ENCODE measurements at places on chromosomes 1 and 21.

GRCh38 chr1:46301808-46302640, 1.4 kb downstream of the LRRC41 start:
- DNase-seq: peak; percentile 74

- DNase-seq: no peak
These were observed 11.0 kb upstream of the CDK18 start for GRCh38 chr1:205493241-205494085.

GRCh38 chr21:44761747-44762208, 39.8 kb downstream of the UBE2G2 start:
- DNase-seq: no peak

- DNase-seq: no peak
These were observed 11.0 kb upstream of the CELSR2 start for GRCh38 chr1:109238382-109238781.

DNA sequence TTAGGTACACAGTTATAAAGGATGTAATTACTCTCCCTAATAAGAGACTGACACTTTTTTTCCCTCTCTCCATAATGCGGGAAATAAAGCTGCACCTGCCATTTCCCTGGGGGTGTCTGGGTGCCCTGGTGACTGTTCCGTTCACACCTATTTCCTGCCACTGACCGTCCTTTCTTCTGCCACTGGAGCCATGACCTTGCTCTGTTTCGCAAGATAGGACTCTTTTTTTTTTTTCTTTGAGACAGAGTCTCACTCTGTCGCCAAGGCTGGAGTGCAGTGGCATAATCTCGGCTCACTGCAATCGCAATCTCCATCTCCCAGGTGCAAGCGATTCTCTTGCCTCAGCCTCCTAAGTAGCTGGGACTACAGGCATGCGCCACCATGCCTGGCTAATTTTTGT, 66.1 kb upstream of the SERBP1 start:
- DNase-seq: no peak

GRCh38 chr1:59046730-59047157, 250.2 kb upstream of the FGGY start:
- no peak for DNase-seq

- no peak for DNase-seq
These were observed 195.9 kb upstream of the POU3F1 start for GRCh38 chr1:38242506-38242905.

DNA sequence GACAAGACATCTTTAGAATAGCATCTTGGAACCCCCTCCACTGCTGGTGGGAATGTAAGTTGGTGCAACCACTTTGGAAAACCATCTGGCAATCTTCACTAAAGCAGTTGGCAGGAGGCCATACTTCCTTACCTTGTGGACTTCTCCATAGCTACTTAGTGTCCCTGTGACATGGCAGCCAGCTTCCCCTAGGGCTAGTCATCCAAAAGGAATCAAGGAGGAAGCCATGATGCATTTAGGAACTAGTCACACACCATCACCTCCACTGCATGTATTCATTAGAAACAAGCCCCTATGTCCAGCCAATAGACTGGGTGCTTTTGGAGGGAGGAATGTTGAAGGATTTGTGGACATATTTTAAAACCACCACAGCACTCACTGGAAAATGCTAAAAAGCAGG, 19.9 kb downstream of the MX2 start:
- no peak for DNase-seq

GRCh38 chr1:227883641-227884301, 64.0 kb downstream of the WNT9A start:
- DNase-seq: peak; percentile 43

- DNase-seq: no peak
These were observed 6.7 kb upstream of the PINK1 start for GRCh38 chr1:20626524-20626923.

DNA sequence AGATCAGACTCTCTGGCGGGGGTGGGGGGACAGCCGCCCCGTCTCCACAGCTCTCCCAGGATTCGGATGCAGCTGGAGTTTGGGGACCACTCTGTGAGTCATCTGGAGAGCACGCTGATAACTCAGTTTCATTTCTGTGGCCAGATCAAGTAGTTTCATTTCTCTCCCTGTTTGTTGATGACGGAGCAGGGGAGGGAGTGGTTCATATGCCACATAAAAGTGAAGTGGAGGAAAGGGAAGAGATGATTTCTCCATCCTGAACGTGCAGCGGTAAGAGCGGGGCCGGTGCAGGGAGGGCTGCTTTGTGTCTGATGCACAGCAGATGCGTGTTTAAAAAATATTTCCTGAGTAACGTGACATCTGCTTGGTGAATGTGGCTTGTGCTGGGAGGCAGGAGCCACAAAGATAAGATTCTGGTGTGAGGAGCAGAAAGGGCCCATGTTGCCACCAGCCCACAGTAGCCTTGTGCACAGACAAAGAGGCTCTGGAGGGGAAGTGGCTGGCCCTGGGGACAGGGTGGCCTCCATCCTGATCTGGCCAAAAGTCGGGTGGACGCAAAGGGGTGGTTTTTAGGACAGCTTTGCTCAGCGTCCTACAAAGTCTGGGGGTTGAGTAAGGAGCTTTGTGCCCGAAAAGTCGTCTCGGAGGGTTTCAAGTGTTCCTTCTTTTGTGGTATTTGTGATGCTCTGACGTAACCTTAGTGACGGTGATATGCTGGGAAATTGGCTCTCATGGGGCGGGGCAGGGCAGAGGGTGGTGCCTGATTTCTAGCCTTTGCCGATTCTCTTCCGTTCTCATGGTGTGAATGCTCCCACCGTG, at the start of gene MX2:
TSS of gene MX2 (plus strand) at position 242 of the 819 bp plus-strand sequence. CDS start 14,880 bp downstream, outside the sequence.
- peak; percentile 78 for DNase-seq

DNA sequence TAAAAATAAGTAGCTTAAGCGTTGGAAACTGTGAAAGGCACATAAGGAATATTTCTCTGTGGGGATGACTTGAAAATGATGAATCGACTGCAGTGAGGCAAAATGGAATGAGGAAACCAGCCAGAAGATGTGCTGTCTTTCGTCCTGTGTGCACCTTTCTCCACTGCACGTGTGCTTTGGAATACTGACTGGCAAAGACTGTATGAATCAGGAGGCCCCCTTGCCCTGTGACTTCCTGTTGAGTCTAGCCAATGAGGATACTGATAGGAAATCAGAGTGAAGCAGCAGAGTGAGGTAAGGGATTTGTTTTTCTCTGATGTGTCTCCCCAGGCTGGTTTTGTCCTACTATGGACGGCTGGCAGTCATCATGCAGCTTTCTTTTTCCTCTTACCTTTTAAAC, 118.2 kb upstream of the ADGRL4 start:
- DNase-seq: no peak

DNA sequence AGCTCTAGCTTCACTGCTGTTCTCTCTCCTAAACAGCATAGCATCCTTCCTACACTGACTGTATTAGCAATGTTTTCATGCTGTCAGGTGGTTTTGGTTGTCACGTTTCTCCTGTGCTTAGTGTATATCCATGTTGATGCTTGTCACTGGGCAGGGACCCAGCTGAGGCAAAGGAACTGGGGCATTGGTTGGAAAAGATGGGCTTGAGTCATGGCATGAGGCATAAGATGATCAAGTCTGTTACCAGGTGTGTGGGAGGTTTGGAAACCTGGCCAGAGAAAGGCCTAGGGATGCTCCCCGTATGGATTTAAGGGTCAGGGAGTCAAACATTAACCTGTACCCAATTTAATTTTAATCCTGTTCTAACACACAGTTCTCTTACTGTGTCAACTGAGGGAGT, 69.6 kb downstream of the OSBPL9 start:
- DNase-seq: no peak
